ENCODE measurements at places on chromosomes 3 and 15.

DNA sequence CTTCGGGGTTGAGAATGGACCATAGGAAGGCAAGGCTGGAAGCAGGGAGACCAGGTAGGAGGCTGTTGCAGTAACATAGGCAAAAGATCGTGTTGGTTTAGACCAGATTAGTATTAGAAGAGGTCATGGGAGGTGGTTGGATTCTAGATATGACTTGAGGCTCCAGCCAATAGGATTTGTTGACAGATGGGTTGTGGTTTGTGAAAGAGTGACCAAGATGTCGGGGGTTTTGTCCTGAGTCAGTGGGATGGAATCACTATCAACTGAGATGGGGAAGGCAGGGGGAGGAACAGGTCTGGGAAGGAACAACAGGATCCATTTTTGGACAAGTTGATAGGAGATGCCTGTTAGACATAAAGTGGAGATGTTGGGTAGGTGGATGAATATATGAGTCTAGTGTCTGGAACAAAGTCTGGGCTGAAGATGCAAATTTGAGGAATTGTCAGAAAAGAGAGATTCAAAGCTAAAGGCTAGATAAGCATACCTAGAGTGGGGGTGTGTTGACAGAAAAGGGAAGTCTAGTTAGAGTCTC lies 95.5 kb upstream of the NPHP3 start:
- H3K36me3 ChIP-seq: no peaks in the 10 kb centered on the region
- no peak overlapping the region for H3K4me3 ChIP-seq
- no peaks in the 10 kb centered on the region for H3K27me3 ChIP-seq

- H3K27ac ChIP-seq: no peak overlapping the region
- H3K4me3 ChIP-seq: no peak overlapping the region
- H3K4me1 ChIP-seq: peaks cover 3% of the 10 kb centered on the region
- no peaks in the 10 kb centered on the region for H3K27me3 ChIP-seq
Observed at GRCh38 chr3:122102191-122102935, 47.2 kb downstream of the CD86 start.

DNA sequence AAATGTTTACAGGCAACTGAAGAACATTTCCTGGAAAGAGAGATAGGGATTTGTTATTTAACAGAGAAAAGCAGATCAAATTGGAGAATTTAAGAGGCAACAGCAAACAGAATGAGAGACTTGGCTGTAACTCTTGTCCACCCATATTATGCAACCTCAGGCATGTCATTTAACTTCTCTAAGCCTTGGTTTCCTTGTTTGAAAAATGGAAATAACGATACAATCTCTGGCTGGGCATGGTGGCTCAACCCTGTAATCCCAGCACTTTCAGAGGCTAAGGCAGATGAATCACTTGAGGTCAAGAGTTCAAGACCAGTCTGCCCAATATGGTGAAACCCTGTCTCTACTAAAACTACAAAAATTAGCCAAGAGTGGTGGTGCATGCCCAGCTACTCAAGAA lies 23.7 kb downstream of the ARRDC4 start:
- no peaks in the 10 kb centered on the region for H3K27me3 ChIP-seq
- H3K27ac ChIP-seq: no peak overlapping the region
- no peak overlapping the region for H3K4me3 ChIP-seq
- DNase-seq: no peak

DNA sequence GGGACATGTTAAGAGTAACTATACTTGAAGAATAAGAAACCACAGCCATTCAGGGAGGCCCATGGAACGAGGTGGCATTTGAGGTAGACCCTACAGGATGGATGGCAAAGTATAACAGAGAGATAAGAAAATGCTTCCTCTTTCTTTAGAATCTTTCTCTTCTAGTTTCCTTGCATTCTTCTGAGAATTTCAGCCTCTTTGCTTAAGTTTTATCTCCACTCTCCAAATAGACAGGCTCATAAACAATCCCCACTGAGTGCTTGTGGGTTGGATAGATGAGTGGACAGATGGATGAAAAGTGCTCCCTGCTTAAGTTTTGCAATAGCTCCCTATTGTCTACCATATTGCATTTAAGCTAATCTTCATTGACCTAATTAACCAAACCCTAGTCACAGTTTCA lies 103.7 kb downstream of the MEX3B start:
- no peaks in the 10 kb centered on the region for H3K36me3 ChIP-seq
- no peak for DNase-seq
- H3K4me3 ChIP-seq: no peak overlapping the region
- H3K27me3 ChIP-seq: no peaks in the 10 kb centered on the region
- no peak overlapping the region for H3K27ac ChIP-seq

DNA sequence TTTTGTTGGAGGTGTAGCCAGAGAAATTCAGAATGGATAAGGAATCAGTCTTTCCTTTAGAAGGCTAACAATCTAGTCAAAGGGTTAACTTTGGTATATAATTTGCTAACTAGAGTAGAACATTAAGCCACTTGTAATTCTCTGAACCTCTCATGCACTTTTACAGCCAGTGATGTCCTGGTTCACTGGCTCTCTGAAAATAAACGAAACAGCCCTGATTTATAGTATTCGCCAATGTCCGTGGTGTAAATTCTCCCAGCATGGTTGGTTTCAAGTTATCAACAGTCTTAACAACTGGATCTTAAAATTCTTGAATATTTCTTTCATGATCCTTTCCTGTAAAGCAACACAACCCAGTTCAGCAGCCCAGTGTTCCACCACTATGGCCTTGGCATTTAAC lies 500.4 kb upstream of the CDIN1 start:
- no peak overlapping the region for H3K4me3 ChIP-seq
- H3K36me3 ChIP-seq: no peaks in the 10 kb centered on the region
- DNase-seq: no peak

- H3K27me3 ChIP-seq: no peaks in the 10 kb centered on the region
- H3K36me3 ChIP-seq: no peaks in the 10 kb centered on the region
- H3K4me1 ChIP-seq: no peaks in the 10 kb centered on the region
- no peak overlapping the region for H3K27ac ChIP-seq
- no peak for DNase-seq
Observed at GRCh38 chr15:92043283-92043682, 189.8 kb downstream of the SLCO3A1 start.

DNA sequence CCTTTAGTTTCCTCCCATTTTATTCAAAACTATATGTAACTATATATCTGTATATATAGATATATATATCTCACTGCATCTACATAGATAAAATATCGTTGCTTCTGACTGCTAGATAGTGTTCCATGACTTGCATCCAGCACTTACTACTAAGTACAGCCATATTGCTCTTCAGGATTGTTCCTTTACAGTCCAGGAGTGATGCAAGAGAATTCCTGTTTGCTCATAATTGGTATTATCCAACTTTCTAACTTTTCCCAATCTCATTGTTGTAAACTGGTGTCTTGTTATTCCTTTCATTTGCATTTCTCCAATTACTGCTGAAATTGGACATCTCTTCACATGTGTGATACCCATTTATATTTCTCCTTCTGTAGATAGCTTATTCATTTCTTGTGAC lies 99.8 kb upstream of the STRIT1 start:
- no peak overlapping the region for H3K4me3 ChIP-seq
- no peak for DNase-seq
- H3K27ac ChIP-seq: no peak overlapping the region
- H3K27me3 ChIP-seq: no peaks in the 10 kb centered on the region
- H3K4me1 ChIP-seq: no peaks in the 10 kb centered on the region

DNA sequence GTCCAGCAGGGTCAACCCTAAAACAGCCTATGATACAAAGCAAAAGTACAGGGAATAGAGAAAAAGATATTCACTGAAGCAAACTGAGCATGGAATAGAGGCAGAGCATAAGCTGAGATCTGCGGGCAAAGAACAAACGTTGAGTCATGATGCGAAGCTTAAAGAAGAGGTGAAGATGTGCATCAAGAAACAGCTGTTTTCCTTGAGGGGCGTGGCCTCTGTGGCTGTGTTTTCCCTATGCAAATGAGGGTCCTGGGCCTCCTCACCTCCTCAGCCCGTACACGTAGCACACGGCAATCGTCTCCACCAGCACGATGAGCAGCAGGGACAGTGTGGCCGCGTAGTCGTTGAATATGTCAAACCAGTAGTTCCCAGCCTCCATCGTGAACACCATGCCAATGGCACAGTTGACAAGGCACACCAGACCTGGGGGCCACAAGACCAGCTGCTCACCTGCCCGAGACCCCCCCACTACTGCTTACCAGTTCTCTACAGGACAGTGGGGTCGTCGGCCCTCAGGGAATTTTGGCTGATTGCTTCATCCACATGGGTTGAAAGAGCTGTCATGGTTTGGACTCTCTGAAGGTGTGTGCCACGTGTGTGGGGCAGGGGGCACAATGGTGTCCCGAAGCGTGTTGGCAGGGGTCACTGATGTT lies 33.6 kb downstream of the SLC6A20 start:
- no peak for DNase-seq
- H3K4me1 ChIP-seq: no peaks in the 10 kb centered on the region
- no peak overlapping the region for H3K27ac ChIP-seq
- H3K4me3 ChIP-seq: no peak overlapping the region
- H3K27me3 ChIP-seq: no peaks in the 10 kb centered on the region

- peak overlapping the region; percentile 16 for H3K27ac ChIP-seq
- H3K4me1 ChIP-seq: no peaks in the 10 kb centered on the region
- DNase-seq: no peak
Observed at GRCh38 chr15:48493084-48493762, 152.3 kb downstream of the FBN1 start.

DNA sequence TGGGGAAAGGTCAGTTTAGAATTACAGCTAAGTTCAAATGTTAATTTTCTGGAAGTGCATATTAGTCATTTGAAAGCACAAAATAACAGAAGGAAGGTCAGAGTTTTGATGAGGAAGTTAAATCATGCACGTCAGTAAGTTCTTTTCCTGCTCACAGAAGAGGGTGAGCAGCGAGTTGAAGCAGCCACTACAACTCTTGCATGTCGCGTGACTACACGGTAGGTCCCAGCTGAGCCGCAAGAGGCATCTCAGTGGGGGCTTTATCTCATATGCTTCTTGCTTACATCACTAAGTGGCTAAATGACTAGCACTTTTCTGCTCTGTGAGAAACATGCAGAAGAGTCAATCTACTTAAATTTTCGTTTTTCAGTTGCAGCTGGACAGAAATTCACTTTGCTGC lies 21.3 kb upstream of the SEC62 start:
- no peak overlapping the region for H3K27ac ChIP-seq
- no peak for DNase-seq
- no peak overlapping the region for H3K4me3 ChIP-seq
- H3K4me1 ChIP-seq: no peaks in the 10 kb centered on the region
- no peaks in the 10 kb centered on the region for H3K36me3 ChIP-seq

All from ovary (tissue), 10 donors.